ENCODE measurements at places on chromosomes 7 and 10.

DNA sequence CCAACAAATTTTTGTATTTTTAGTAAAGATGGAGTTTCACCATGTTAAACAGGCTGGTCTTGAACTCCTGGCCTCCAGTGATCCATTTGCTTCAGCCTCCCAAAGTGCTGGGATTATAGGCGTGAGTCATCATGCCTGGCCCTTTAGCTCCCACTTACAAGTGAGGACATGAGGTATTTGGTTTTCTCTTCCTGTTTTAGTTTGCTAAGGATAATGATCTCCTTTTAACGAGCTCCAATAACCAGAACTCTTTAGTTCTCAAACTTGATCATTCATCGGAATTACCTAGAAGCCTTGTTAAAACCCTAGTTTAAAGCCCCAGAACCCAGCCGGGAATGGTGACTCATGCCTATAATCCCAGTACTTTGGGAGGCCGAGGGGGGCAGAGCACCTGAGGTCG is 481.4 kb downstream of the TYW1 start:
- no peak for DNase-seq

DNA sequence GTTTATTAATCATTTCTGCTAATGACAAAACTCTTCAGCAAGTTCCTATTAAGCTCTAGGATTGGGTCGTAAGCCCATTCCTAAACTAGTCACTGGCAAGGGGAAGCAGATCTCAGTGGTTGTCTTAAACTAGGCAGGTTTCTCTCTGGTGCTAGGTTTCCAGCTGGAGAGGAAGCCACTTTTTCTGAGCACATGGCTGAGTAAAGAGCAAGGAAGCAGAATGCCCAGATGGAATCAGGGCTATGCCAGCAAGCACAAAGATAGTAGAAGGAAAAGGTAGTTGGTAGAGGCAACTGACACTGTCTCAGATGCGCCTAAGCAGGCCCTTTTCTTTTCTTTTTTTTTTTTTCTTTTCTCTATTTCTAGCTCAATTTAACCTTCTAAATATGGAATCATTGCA is 224.9 kb downstream of the EXOC4 start:
- no peak for DNase-seq

- no peak for DNase-seq
Measured at GRCh38 chr10:79260811-79261740, 86.2 kb upstream of the PPIF start.

GRCh38 chr10:104445359-104445758 is 91.7 kb downstream of the CFAP58 start:
- no peak for DNase-seq

DNA sequence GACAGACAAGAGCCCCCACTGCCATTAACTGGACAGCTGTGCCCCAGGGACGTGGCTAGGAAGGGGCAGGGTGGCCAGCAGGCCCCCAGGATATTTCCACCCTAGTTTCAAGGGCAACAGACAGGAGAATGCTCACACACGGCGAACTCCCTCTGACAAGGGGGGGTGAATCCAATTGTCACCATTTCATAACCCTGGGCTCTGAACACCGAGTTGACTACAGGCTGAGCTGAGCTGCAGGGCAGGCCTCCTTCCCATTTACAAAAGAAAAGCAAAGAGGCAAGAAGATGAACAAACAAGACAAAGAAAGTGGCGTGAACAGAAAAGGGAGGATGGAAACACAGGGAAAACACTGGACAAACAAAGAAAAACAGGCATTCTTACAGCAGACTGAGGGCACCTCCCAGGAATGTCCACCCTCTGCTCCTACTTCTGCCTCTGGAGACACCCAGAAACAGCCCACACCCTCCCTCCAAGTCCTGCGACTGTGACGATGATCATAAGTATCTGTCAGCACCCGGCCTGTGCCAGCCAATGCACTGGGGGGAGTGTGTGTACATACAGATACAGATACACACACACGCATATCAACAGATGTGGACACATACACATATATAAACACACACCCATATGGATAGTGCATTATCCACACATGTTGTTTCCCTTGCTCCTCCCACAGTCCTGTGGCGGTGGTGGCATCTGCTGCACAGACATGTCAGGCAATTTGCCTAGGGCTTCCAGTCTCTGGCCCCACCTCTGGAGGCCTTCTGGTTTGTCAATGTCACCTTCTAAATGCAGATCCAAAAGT is 66.2 kb downstream of the FAM53B start:
- no peak for DNase-seq

Measured in right renal cortex interstitium (tissue), 3 donors.